Pulmonary artery endothelial cell (primary cell): ENCODE measurements at places on chromosomes 13 and 19. TPM values are rescaled to one million over a fixed set of nuclear protein-coding genes. Genes with fewer than 3 reads are reported as not detected.

- no peak for DNase-seq
Observed at GRCh38 chr13:32036757-32037156, 5.2 kb downstream of the FRY start.

DNA sequence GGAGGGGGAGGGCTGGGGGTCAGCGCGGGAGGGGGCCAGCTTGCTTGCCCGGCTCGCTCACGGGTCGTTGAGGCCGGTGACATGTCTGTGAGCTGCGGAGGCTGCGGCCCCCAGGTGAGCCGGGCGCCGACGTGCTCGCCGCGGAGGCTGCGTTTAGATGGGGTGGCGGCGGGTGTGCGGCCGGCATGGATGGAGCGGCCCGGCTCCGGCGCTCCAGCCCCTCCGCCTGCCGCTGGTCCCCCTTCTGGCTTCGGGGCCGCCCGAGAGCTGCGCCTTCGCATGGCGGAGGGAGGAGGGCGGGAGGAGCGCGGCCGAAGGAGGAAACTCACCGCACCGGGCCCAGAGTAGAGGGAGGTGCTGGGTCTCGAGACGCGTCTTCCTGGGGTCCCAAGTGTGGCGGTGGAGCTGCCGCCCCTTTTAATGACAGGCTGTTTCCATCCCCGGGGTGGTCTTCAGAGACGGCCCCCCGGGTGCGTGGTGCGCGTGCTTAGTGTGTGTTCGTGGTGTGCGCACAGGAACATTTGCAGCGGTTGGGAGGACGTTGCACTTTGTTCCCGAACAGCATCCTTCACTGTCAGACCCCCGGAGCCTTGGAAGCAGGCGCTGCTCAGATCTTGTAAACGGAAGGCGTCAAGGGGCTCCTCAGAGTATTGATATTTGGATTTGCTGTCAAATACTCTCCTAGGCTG lies at the start of gene AKAP11:
AKAP11 (plus strand) TSS at position 38 of the 689 bp plus-strand sequence. CDS start 14,197 bp downstream, outside the sequence.
- peak; percentile 3 for DNase-seq

The DAND5 gene
- 0.07 TPM in 1 of 2 replicates, not detected in the other for total RNA-seq

DNA sequence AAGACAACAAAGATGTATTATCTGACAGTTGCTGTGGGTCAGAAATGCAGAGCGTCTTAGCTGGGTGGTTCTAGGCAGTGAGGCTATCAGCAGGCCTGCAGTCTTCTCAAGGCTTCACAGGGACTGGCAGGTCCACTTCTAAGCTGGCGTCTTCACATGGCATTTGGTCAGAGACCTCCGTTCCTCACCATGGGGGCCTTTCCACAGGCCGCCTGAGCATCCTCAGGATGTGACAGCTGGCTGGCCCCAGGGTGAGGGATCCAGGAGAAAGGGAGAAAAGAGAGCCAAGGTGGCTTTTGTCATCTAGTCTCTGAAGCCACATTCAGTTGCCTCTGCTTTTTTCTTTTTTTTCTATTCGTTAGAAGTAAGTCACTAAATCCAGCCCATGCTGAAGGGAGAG lies 50.3 kb downstream of the FGF14 start:
- DNase-seq: no peak
